ENCODE measurements at places on chromosomes 12 and 14.

- H3K4me1 ChIP-seq: no peaks in the 10 kb centered on the region
- H3K27ac ChIP-seq: no peak overlapping the region
- no peak for DNase-seq
- peaks cover 14% of the 10 kb centered on the region for H3K36me3 ChIP-seq
- no peaks in the 10 kb centered on the region for H3K27me3 ChIP-seq
These were observed 31.6 kb downstream of the LRCOL1 start for GRCh38 chr12:132578826-132579225.

DNA sequence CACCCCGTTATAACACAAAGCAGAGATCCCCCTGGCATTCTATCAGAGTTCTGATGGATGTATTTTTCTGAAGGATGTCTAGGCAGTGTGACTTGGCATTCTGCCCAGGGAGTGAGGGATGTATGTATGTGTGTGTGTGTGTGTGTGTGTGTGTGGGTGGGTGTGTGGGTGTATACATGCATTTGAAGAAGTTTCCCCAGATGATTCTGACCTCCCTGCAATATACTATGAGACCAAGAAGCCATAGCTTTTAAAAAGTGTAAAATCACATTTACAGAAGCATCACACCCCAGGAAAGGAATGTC lies 59.7 kb upstream of the NAP1L1 start:
- no peaks in the 10 kb centered on the region for H3K36me3 ChIP-seq
- H3K27ac ChIP-seq: no peak overlapping the region
- DNase-seq: no peak
- no peaks in the 10 kb centered on the region for H3K27me3 ChIP-seq
- no peak overlapping the region for H3K4me3 ChIP-seq

DNA sequence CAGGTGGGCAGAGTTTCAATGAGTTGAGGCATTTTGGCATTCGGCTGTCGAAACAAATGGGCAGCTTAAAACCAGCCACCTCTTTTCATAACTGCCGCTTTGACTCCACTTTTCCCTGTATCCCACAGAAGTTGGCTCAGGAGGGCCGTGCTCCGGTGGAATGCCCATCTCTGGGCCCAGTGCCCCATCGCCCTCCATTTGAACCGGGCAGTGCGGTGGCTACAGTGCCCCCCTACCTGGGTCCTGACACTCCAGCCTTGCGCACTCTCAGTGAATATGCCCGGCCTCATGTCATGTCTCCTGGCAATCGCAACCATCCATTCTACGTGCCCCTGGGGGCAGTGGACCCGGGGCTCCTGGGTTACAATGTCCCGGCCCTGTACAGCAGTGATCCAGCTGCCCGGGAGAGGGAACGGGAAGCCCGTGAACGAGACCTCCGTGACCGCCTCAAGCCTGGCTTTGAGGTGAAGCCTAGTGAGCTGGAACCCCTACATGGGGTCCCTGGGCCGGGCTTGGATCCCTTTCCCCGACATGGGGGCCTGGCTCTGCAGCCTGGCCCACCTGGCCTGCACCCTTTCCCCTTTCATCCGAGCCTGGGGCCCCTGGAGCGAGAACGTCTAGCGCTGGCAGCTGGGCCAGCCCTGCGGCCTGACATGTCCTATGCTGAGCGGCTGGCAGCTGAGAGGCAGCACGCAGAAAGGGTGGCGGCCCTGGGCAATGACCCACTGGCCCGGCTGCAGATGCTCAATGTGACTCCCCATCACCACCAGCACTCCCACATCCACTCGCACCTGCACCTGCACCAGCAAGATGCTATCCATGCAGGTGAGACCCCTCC lies 5.0 kb upstream of the RNU7-1 start:
- peaks cover 20% of the 10 kb centered on the region for H3K36me3 ChIP-seq
- peaks cover 15% of the 10 kb centered on the region for H3K4me1 ChIP-seq
- H3K4me3 ChIP-seq: peak overlapping the region; percentile 79
- peak overlapping the region; percentile 76 for H3K27ac ChIP-seq
- no peaks in the 10 kb centered on the region for H3K27me3 ChIP-seq

DNA sequence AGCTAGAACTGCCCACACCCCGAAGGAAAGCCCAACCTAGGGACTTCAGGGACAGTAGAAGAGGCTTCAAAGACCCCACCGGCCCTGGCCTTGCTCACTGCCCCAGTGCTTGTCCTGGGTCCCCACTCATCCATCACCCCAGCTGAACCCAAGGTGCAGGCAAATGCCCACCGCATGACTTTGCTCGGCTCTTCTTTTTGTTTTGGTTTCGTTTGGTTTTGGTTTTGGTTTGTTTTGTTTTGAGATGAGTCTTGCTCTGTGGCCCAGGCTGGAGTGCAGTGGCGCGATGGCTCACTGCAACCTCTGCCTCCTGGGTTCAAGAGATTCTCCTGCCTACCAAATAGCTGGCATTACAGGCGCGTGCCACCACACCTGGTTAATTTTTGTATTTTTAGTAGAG lies 9.0 kb downstream of the CCDC85C start:
- no peaks in the 10 kb centered on the region for H3K4me1 ChIP-seq
- H3K4me3 ChIP-seq: no peak overlapping the region
- no peaks in the 10 kb centered on the region for H3K36me3 ChIP-seq
- no peak for DNase-seq
- no peak overlapping the region for H3K27ac ChIP-seq
- no peaks in the 10 kb centered on the region for H3K27me3 ChIP-seq

GRCh38 chr12:25960143-25960542 lies 1.7 kb downstream of the RASSF8 start:
- no peaks in the 10 kb centered on the region for H3K36me3 ChIP-seq
- H3K4me1 ChIP-seq: peaks cover 19% of the 10 kb centered on the region
- peak overlapping the region; percentile 96 for H3K27ac ChIP-seq
- H3K4me3 ChIP-seq: peak overlapping the region; percentile 88
- H3K27me3 ChIP-seq: no peaks in the 10 kb centered on the region
